Renal cortex interstitium (tissue), 15 donors: ENCODE measurements at places on chromosomes 6 and 20. TPM values are rescaled to one million over a fixed set of nuclear protein-coding genes. Genes with fewer than 3 reads are reported as not detected.

SMPDL3A gene
- 13.0 TPM for polyA plus RNA-seq

TREML1 gene
- 0.45 TPM for polyA plus RNA-seq

DNA sequence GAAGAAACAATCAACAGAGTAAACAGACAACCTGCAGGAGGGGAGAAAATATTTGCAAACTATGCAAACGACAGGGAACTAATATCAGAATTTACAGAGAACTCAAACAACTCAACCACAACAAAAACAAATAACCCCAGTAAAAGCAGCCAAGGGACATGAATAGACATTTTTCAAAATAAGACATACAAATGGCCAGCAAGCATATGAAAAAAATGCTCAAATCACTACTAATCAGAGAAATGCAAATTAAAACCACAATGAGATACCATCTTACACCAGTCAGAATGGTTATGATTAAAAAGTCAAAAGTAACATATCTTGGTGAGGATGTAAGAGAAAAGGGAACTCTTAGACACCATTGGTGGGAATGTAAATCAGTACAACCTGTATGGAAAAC is 215.0 kb downstream of the THBS2 start:
- DNase-seq = no peak

GRCh38 chr6:2961506-2961905 is 9.9 kb downstream of the SERPINB6 start:
- DNase-seq = no peak

DNA sequence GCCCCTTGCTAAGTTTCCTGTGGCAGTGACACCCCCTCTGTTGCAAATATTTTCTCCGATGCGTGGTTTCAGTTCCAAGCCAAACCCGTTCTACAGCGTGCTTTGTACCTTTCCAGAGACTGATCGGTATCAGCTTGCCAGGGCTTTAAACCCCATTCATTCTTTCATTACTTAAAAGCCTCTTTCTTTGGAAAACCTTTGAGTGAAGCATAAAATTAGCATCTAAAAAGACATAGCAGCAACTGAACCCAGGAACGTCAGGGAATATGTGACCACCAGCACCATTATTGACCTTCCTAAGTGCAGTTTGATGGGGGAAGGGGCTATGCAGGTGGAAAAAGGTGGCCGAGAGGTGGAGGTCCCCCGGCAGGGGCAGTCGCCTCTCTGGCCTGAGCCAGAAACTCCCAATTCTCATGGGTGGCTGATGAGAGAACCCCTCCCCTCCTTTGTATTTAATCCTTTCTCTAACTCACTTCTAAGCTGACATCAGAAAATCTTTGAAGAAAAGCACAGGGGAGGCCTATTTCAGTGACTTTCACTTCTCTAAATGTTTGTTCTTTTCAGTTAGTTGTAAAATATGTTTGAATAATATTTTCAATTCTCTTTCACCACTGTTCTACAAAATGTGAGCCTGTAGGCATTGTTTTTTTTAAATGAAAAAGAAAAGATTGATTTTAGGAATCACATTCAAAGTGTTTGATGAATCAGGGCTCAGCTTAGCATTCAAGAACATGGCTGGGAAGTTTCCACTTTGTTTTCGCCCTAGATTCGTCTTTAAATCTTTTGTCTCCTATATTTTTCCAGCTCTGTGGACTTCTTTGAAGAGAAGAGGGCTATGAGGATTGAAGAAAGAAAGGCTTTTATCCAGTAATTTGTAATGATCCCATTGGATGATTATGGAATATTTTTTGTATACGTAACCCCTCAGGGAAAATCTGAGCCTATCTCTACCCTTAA is 89.2 kb downstream of the RSPH3 start:
- DNase-seq = no peak

- DNase-seq = no peak
Observed at GRCh38 chr6:52392944-52393343, 27.2 kb upstream of the EFHC1 start.

GRCh38 chr6:161395716-161396231 is 121.9 kb upstream of the AGPAT4 start:
- DNase-seq = no peak

DNA sequence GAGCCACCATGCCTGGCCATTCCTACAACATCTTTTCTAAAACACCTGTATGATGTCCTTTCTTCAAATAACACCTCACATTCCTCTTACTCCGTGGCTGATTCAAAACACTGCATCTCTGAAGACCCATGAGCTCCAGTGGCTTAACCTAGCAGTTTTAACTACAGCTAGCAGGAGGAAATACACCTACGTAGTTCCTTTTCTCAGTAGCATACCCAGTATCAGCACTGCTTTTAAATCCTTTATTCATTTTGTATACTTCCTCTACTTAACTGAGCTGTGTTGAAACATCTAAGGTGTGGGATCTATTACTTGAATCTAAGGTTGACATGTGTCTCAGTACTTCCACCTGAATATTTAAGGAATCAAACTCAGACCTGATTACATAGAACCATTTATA is 113.6 kb upstream of the CCDC28A start:
- DNase-seq = no peak

DNA sequence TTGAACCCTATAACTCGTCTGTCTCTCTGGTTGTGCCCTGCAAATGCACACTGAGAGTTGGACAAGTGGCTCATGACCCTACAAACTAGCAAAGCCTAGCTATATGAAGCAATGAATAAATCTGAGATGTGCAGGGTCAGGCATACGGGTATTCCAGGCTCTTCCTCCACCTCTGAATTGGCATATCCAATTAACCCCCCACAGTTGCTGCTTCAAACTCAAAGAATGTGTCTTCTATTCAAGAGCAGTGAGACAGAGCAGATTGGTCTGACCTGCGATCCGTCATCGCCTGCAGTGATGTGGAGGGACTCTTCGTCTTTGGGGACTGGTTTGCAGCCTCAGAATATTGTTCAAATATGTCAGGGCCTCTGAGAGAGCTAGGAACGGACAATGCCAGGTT is 59.8 kb downstream of the LAMP5 start:
- DNase-seq = peak; percentile 10

GRCh38 chr6:87907521-87907920 is 140.1 kb upstream of the SPACA1 start:
- no peak for DNase-seq
